ENCODE measurements at places on chromosomes 12 and 14.
A peak's percentile ranks its signal among the peaks of the same experiment; 100 is the strongest.

- peak; percentile 30 for DNase-seq
Measured at GRCh38 chr14:96424109-96424989, 32.4 kb downstream of the AK7 start.

DNA sequence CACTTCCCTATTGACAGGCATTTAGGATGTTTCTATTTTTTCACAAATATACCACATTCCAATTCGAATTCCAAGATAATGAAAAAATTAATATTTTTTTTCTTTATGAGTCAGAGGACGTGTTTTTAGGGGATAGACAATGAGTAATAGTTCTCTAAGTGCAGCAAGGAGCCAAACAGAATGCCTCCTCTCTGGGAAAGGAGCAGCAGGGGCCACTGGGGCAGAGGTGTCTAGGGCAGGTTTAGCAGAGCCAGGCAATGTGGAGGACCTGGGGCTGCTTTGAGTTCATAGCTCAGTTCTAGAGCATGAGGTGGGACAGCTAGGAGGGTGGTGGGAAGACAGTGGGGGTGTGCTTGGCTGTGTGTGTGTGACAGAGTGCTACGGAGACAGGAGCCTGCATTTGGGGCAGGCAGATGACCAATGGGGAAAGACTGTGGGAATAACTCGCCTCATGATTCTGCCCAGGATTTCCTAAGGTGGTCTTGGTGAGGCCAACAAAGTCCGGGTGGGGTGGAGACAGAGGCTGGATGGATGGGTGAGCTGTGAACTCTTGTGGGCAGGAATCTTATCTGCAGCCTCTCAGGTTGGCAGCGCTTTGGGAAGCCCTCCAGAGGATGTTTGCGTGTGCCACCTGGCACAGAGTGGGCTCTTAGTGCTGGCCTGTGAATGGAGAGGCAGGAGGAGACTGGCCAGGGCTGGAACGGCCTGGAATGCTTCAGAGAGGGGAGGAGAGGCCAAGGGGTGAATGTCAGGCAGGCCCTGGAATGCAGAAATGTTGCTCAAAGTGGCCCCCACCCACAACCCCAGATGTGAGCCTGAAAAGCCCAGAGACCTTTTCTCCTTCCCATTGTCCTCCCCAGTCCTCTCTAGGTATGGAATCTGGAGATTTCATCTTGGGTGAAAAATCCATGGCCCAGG, 2.4 kb upstream of the KRT7 start:
- DNase-seq, result peak; percentile 95

DNA sequence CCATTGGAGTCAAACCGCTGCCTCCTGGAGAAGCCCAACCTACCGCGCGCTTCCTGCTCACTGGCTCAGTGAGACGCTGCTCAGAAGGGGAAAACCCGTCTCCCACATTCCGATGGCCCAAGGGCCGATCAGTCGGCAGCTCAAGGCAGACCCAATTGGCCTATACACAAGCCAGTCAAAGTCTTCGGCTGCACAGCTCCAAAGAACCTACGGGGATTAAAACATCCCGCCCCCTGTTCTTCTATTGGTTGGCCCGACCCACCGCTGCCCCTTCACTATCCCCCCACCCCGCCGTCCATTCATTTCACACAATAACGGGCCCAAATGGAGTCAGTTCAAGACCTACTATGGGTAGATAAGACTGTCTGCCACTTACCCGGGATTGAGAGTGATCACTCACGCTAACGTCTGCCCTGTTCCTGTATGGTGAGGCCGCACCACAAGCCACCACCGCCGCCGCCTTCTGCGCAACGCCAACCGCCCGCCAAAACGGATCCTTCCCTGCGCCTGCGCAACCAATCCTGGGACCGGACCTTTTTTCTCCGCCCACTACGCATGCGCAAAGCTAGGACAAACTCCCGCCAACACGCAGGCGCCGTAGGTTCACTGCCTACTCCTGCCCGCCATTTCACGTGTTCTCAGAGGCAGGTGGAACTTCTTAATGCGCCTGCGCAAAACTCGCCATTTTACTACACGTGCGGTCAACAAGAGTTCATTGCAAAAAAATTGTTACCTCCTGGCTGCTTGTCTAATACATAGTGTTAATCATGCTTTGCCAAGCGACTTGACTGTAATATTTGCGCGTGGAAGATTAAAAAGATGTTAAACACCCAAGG, at the start of gene CBX5:
Gene CBX5 (minus strand): TSS at position 491 of the 836 bp plus-strand sequence. CDS start 22,472 bp downstream, outside the sequence.
- peak; percentile 90 for DNase-seq

DNA sequence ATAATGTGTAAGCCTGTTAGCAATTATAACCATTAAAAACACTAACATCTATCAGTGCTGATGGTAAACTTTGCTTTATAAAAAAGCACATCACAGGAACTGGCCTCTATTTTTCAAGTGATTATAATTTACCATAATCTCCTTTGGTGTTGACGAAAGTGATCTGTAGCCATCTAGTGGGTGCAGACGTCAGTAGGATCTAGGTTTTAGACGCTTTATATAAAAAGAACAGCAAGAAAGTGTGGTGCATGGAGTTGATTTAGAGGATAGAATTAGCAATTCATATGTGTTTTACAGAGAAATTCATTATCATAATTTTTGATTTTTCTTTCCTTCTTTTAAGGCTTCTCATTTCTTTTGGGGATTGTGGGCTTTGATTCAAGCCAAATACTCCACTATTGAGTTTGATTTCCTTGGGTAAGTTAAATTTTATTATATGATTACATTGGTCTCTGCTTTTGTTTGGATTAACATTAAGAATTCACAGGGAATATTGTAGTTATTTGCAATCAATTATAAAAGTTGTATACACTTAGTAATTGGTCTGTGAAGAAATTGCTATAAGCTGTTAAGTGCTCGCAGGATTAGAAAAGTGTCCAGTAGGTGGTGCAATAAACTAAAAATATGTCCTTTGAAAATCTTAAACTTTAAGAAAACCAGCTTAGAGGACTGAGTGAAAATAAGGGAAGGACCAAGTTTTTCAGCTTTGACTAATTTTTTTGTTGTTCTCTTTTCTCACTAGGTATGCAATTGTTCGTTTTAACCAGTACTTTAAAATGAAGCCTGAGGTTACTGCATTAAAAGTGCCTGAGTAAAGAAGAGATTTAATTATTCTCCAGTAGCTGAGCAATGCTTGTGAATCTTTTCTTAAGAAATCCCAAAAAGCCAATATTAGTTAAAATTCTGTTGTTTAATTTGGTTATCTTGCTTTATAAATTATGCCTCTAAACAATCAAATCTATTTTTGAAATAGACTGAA, 59.5 kb downstream of the ETNK1 start:
- no peak for DNase-seq

- no peak for DNase-seq
Measured at GRCh38 chr14:75402867-75403413, 24.9 kb upstream of the JDP2 start.

DNA sequence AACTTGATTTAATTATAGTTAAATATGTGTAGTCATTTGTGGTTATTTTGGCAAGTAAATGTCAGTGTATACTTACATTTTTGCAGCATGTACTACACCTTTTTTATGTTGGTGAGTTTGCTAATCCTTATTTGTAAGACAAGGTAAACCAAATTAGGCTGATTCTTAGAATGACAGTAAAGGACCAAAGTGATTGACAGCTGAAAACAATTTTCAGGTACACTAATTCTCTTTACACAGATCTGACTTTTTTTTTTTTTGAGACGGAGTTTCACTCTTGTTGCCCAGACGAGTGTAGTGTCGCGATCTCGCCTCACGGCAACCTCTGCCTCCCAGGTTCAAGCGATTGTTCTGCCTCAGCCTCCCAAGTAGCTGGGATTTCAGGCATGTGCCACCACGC, 8.4 kb downstream of the SLC25A3 start:
- no peak for DNase-seq

GRCh38 chr12:93449277-93449676, 7.5 kb upstream of the UBE2N start:
- DNase-seq, result no peak

DNA sequence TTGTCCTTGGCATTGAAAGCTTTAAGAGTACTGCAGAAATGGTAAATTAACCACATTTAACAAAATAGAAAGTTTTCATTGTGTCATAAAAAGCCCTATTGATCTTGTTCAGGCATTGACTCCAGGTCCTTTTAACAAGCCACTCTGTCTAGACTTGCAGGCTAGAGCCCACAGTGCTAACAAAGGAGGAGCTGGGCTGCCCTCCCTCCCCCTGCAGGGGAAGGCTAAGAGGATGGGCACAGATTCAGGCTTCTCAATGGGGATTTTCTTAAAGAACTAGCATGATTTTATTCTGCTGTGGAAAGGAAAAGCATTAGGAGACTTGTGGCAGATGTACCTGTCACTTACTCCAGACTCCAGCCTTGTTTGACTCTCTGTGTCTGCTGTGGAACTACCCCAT, 463.6 kb downstream of the NRXN3 start:
- DNase-seq, result no peak

DNA sequence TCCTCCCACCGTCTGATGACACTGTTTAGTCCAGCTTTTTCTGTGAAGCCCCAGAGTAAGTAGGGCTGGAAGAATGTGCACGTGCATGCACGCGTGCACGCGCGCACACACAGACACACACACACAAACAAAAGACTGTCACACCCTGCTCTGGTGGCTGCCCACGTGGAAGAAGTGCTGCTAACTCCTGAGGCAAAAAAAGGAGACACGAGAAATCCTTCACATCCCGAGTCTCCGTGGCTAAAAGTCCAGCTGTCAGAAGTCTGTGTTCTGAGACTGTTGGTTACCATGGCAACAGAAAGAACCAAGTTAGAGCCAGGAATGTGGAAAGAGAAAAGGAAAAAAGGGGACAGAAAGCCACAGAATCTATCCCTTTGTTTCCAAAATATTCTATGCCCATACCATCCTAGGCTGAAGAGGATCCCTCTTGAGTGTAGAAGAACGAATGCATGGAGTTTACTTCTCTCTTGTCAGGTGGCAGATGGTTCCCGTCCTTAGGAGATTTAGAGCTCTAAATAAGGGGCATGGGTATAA, 1.6 kb upstream of the C12orf71 start:
- DNase-seq, result no peak

DNA sequence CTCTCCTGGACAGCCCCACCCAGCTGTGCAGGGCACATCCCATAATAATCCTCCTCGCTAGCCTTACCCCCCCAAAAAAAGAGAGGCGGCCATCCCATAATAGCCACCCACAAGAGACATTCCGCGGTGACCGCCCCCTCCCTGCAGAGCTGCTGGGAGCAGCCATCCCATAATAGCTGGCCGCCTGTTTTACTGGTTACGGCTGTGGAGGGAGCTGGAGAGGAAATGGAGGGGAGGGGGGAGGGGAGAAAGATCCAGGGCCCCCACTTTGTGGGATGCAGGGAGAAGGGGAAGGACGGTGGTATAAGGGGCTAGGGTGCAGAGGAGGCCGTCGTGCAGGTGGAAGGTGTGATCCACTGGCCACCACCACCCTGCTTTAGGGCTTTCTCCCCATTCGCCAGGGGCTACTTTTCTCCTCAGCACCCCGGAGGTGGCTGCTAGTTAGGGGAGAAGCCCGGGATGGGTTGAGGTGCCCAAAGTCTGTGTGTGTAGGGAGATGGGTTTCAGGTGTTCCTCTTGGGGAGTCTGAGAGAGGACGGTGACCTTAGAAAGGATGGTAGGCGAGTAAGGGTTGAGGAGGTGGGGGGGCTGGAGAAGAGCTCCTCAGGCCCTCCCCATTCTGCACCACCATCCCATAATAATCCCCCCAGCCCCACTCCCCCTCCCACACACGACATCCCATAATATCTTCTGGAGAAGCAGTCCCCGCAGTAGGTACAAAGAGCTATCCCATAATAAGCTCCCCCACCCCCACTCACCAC, 6.0 kb upstream of the CHD4 start:
- peak; percentile 65 for DNase-seq

GRCh38 chr12:108313241-108313605, 25.9 kb downstream of the CMKLR1 start:
- no peak for DNase-seq

DNA sequence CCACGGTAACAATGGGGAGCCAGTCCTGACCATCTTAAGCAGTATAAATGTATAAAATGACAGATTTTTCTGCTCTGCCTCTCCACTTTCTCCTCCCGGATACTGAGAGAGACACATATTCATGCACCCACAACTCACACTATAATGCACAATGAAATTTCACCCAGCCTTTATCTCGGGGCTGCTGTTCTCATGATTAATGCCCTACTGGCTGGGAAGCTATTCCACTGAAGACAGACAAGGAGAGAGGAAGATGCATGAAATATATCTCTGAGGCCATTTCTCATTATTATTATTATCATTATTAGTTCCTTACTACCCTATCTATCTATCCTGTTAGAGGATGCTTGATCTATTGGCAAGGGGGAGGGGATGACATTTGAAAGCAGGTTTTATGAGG, 501.7 kb downstream of the DIO2 start:
- DNase-seq, result no peak

- DNase-seq, result peak; percentile 56
Measured at GRCh38 chr12:105418229-105418628, 87.7 kb downstream of the C12orf75 start.
